AG10803 (cell line): ENCODE measurements at places on chromosomes 7 and 10.

- no peak for DNase-seq
Observed at GRCh38 chr7:26439521-26440232, 148.0 kb downstream of the SNX10 start.

- DNase-seq, result no peak
Observed at GRCh38 chr7:158320328-158320727, 267.3 kb downstream of the PTPRN2 start.

DNA sequence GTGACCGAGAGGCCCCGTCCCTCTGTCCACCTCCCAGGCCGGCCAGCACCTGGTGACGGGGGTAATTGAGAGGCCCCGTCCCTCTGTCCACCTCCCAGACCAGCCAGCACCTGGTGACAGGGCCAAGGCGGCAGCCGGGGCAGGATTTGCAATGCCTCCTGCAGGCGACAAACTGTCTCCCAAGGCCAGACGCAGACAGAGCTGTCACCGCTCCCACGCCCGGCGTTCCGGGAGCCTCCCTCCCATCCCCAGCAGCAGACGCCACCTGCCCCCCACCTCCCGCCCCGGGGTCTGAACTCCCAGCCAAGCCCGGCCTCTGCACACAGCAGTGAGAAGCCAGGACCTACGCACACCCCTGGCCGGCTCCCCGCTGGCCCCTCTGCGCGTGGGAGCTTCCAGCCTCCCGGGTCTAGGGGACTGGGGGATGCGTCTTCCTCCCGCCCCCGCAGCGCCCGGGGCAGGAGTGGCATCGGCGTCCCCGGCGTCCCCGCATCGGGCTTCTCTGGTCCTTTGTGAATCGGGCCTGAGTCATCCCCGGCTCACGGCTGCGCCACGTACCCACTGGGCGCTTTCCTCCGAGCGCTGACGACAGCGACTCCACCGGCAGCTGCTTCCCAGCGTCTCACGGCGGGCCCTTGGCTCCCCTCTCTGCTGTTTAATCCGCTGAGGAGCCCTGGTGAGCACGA lies 95.1 kb upstream of the DIP2C start:
- peak; percentile 68 for DNase-seq

DNA sequence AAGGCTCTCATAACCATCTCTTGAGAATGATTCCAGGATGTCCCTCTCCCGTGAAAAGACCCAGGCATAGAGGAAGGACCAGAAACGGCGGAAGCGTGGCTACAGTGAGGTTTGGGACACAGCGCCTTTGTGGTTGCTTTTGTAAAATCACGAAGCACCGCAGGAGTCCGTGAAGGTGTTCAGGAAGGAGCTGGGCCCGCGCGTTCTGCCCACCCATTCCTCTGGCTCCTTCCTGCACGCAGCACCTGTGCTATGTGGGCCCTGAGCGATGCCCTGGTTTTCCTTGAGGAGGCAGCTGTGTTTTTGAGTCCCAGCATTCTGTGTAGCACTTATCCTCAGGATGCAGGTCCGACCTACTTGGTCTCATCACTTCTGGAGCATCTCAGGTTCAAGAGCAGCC lies 112.8 kb downstream of the TRRAP start:
- DNase-seq, result no peak
